SJCRH30 (cell line): ENCODE measurements at places on chromosomes 7 and 10.

GRCh38 chr7:144982133-144982532, 146.3 kb upstream of the TPK1 start:
- no peak for DNase-seq

- DNase-seq: no peak
These were observed 68.9 kb downstream of the MET start for GRCh38 chr7:116740755-116741462.

DNA sequence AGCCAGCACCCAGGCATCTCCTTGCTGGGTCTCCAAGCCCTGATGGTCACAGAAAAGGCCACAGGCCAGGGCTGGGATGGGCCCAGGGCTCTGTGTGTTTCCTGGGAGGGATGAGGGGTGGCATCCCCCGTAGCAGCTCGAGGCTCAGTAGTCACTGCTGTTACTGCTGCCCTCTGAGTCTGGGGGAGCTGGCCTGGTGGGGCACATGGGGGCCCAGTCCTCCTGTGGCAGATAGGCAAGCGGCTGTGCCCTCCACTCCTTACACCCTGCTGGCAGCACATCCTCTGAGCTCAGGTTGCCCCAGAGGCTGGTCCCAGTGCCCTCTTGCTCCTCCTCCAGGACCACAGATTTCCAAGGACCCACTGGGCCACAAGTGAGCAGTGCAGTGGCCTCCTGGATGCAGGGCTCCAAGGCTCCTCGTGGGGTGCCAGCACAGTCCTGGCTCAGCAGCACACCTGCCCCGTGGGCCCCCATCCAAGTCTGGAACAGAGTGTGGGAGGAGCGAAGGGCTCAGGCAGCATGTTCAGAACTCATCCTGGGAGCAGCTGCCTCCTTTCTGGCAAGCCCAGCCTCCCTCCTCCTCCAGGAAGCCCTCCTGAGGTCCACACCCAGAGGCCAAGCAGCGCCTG, 31.5 kb upstream of the TUBB8 start:
- DNase-seq: no peak

- DNase-seq: peak; percentile 61
These were observed 811 bp upstream of the ARHGAP12 start for GRCh38 chr10:31929261-31930022.

- DNase-seq: no peak
These were observed 88.4 kb downstream of the POLR1F start for GRCh38 chr7:19620470-19620869.
